Esophagus squamous epithelium (tissue), 5 donors: ENCODE measurements at places on chromosomes 5 and 9.

GRCh38 chr5:64637837-64638443 is 52.4 kb upstream of the SHISAL2B start:
- DNase-seq = no peak

DNA sequence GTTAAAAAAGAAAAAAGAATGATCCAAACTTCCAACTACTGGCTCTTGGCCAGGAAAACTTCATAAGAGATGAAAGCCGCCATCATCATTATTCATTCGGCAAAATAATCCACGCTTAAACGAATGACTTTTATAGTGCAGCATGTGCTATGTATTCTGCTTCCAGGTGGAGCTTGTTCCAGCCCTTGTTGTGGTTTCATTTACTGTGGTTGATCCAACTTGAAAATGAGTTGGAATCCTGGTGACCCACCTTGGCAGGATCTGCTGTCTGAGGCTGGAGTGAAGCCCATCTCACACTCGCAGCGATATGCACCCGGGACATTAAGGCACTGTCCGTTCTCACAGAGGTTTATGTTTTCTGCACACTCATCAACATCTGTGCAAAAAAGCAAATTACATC is 209.6 kb downstream of the FBN2 start:
- no peak for DNase-seq

GRCh38 chr5:117461966-117462365 is 887.3 kb upstream of the SEMA6A start:
- DNase-seq = no peak

DNA sequence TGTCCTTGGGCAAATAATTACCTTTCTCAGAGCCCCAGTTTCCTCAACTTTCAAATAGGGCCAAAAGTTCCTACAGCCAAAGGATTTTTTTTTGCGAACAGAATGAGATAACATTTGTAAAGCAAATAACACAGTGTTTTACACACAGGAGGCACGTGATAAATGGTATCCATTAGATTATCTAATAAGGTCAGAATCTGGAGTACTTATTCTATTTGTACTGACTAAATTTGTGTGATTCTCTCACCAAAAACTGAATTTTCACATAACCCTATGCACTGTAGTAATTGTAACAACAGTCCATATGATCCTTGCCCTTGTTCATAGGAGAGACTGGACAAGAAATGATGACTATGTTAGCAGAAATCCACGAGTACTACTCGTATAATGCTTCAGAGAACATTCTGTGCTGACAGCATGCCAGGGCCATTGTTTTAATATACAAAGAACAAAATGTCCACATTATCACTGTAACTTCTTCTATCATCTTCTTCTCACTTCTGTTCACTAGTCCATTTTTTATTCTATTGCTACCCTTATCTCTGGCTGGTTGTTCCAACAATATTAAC is 13.9 kb upstream of the FEM1C start:
- no peak for DNase-seq

DNA sequence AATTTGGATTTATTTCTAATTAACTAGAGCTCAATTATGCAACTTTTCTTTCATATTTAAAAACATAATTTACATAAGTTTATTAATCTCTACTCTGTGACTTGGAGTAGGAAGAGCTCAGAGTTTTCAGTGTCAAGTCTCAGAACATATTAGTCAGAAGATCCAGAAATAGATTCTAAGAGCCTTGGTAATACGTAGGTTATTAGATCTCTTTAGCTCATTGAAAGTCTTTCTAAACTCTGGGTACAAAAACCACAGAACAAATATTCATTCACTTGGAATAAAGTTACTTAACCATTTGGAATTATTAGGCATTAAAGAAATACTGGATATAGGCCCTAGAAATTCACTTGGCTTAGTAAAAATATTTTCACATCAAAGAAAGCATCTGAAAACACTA is 26.3 kb upstream of the ISCA1 start:
- DNase-seq = no peak

- DNase-seq = no peak
Observed at GRCh38 chr5:168984135-168984675, 316.7 kb downstream of the SLIT3 start.

GRCh38 chr9:86941197-86941596 is 6.1 kb downstream of the GAS1 start:
- no peak for DNase-seq

- DNase-seq = no peak
Observed at GRCh38 chr9:136821826-136822544, 14.2 kb downstream of the RABL6 start.

DNA sequence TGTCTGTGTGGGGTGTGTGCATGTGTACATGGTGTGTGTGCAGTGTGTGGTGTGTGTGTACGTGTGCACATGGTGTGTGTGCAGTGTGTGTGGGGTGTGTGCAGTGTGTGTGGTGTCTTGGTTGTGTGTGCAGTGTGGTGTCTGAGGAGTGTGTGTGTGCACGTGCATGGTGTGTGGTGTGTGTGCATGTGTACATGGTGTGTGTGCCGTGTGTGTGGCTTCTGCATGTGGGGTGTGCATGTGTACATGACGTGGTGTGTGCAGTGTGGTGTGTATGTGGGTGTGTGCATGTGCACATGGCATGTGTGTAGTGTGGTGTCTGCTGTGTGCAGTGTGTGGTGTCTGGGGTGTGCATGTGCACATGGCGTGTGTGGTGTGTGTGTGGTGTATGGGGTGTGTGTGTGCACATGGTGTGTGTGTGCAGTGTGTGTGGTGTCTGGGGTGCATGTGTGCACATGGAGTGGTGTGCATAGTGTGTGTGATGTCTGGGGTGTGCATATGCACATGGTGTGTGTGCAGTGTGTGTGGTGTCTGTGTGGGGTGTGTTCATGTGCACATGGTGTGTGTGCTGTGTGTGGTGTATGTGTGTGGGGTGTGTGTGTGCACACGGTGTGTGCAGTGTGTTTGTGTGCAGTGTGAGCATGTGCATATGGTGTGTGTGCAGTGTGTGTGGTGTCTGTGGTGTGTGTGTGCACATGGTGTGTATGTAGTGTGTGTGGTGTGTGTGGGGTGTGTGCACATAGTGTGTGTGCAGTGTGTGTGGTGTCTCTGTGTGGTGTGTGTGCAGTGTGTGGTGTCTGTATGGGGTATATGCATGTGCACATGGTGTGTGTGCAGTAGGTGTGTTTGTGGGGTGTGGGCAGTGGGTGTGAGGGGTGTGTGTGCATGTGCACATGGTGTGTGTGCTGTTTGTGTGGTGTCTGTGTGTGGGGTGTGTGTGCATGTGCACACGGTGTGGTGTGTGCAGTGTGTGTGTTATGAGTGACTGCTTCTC is 40.6 kb upstream of the ZNG1F start:
- no peak for DNase-seq

- DNase-seq = no peak
Observed at GRCh38 chr5:177552839-177553455, 1.4 kb downstream of the FAM193B start.

GRCh38 chr5:83096660-83097339 is 19.5 kb downstream of the XRCC4 start:
- DNase-seq = no peak

DNA sequence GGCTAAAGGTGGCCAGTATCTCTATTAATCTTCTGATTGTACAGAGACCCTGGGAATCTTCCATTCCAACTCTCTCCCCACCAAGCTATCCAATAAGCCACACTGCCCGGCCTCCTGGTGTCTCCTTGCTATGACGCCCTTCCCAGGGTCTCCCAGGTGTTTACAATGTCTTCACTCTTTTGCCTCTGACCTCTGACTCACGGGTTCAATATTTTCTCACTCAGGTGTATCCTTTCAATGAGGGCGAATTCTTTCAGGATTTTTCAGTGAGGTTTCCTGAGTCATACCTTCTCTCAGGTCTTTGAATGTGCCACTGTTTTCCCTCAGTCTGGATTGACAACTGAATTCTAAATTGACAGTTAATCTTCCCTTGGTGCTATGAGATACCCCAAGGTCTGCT is 53.7 kb upstream of the IRX4 start:
- DNase-seq = no peak

DNA sequence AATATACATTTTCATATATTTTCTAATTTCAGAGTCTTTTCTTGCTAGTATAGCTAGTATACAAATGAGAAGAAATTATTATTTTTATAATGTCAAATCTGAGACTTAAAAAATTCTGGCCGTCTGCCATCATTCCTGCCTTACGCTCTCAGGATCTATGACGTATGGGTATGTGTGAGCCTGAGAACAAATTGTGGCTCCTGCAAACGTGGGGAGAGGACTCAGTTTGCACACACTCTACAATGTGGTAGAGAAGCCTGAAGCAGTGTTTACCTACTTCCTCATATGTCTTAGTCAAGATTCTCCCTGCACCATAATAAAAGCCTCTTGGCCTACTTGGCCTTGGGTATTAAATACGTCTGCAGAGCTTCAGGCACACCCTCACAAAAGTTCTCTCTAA is 825.4 kb downstream of the SEMA5A start:
- DNase-seq = no peak

DNA sequence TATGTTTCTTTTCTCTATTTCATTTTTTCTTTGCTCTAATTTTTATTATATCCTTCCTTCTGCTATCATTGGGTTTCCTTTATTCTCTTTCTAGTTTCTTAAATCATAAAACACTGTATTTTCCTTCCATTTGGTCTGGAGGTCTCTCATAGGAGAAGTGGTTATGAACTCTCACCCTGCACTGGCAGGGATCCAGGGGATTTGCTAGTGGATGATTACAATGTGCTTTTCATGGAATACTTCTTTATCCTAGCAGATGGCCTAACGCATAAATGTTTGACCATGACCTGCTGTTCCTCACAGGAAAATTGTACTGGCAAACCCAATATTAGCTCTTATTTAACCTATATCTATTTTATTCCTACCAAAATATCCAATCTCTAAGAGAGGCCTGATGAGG is 31.5 kb upstream of the SGCD start:
- no peak for DNase-seq

- DNase-seq = no peak
Observed at GRCh38 chr5:16508730-16509531, 43.3 kb upstream of the ZNF622 start.

- no peak for DNase-seq
Observed at GRCh38 chr9:137077758-137078693, 709 bp downstream of the UAP1L1 start.

- no peak for DNase-seq
Observed at GRCh38 chr9:115740986-115741385, 412.6 kb upstream of the PAPPA start.

DNA sequence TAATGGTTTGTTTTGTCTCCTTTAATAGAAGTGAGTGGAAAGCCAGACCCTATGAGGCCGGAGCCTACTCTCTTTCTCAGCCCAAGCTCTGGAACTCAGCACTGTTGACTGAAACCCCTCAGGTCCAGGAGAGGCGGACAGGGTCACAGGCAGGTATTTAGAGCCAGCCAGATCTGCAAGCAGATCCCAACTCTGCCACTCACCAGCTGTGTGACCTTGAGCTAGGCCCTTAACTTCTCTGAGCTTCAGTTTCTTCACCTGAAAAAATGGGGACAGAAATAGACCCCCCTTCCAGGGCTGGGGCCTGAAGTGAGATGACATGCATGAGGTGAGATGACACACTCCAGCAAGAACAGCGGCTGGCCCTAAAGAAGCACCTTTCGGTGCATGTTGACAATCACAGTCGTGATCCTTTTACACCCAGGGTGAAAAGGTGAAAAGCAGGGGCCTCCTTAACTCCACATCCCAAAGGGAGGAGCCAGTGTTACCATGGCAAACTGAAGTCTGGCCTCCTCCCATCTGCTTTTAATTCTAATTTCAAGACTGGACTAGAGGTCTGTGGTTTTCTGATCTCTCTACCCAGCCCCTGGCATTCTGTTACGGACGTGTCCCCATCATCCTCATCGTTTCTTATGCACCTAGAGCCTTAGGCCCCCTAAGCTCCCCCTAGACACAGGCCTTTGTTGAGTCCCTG is 27.2 kb downstream of the MORN5 start:
- no peak for DNase-seq

DNA sequence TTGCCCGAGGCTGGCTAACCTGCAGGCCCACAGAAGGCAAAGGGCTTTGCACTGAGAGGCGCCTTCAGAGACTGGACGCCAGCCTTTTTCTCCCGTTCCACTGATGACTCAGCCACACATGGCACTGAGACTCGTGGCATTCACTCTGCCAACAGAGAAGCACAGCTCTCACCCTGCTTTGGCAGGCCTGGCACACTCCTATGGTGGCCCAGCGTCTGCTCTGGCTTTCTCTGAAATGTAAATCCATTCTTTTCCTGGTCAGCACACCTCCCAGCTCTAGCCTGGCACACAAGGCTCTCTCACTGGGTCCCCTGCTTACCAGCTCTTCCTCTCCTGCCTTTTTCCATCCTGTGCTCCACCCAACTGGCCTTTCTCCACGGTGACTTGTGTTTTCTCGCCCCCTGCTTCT is 5.9 kb upstream of the MELK start:
- no peak for DNase-seq

- no peak for DNase-seq
Observed at GRCh38 chr5:160452795-160453194, 31.1 kb downstream of the PTTG1 start.

GRCh38 chr9:116596646-116597045 is 90.5 kb upstream of the TRIM32 start:
- no peak for DNase-seq

GRCh38 chr5:111781200-111781599 is 24.2 kb upstream of the NREP start:
- DNase-seq = no peak

DNA sequence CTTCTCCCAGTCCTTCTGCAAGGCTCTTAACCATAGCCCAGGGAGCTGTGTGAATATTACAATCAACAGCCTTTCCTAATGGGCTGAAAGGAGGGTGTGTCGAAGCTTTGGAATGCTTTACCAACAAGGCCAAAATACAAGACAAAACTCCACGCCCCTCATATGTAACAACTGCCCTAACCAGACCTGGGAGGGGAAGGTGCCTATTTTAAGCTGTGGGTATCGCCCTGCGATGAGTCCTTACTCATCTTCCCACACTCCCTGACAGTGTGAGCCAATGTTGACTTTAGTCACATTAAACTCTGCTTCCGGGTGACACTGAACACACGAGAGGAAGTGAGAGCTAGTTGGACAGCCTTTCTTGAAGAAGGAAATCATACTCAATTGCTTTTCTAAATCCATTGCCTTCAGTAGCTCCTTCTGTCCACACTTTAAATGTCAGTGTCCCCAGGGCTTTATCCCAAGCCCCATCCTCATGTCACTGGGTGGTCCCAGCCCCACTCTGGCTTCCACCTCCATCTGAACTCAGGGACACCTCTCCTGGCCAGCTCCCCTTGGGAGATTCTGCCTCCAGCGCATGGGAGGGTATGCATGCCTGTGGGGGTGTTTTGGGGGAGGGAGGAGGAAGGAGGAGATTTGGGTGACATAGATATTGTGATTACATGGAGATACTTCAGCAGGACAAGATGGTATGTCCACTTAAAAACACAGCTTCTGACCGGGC is 6.5 kb upstream of the TBC1D9B start:
- no peak for DNase-seq

- DNase-seq = no peak
Observed at GRCh38 chr5:151095341-151096000, 14.6 kb upstream of the TNIP1 start.
